ENCODE measurements at places on chromosomes 7 and 10.

DNA sequence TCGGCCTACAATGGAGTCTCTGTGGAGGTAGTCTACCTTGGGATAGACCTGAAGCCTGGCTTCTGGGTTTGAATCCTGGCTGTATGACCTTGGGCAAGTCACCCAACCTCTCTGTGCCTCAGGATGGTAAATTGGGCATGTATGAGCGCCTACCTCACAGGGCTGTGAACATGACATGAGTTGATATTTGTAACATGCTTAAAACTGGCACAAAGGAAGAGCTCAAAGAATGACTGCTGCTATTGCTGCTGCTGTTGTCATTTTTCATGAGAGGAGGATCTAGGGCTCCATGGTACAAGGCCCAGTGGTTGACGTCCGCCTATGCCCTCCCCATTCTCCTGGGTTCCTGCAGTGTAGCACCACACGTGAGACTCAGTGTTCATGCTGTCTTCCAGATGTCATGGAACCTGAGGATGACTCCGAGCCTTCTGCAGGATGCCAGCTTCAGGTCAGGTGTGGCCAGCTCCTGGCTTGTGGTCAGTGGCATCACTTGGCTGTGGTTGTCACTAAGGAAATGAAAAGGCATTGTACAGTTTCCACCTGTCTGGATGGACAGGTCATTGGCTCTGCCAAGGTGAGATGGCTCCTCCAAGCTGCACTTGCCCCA lies 95.0 kb downstream of the WDFY4 start:
- no peak for DNase-seq

DNA sequence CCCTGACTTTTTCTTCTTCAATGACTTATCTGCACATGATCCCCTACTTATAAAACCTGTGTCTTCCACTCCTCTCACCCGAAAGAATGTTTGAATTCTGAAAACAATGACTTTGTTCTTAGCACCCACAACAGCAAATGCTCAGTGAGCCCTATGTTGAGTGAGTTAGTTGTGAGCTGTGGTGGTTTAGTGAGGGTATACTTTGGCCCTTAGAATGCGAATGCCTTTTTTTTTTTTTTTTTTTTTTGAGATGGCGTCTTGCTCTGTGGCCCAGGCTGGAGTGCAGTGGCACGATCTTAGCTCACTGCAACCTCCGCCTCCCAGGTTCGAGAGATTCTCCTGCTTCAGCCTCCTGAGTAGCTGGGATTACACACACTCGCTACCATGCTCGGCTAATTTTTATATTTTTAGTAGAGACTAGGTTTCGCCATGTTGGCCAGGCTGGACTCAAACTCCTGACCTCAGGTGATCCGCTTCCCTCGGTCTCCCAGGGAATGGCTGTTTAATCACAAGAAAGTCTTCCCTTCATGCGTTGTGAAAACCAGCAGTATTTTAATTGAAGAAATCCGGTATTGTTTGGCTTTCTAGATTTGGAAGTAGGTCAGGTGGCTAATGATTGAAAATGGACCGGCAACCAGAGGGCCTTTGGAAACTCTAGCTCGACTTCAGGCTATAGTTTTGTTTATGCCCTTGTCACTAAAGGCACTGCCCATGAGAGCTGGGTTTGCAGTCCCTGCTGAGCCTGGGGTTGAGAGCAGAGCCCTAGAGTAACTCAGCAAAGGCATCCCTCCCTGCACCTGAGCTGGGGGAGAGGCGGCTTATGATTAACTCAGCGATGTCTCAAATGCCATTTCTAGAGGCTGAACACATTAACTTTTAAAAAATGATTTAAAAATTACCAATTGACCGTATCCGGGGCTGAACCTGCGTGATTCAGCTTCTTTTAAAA lies 41.3 kb downstream of the CUX1 start:
- peak; percentile 66 for DNase-seq

DNA sequence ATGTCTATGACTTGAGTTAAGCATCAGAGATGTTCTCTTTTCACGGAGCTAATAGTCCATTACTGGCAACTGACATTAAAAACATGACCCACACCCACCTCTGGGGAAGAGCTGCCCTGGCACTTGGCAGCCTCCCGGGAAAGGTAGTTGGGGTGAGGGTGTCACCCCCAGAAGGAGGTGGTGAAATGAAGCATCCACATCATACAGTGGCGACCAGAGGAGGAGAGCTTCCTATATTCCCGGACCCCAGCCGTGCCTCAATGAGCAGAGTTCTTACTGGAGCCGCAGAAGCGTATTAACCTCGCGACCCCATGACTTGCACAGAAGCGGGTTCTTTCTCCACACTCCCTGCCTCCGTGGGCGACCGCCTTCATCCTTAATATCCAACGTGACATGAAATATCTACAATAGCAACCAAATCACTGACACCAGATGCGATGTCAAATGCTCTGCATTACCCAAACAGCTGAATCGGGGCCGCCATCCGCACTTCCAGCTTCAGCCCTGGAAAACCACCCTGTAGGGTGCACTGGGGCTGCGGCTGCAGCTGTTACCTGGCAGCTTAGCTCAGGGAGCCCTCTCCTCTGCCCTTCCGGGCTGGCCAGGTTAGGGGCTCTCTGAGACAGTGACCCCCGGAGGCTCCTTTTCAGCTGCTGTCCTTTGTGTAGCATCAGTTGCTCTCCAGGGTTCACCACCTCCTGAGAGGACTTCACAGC lies 103.1 kb upstream of the PARD3 start:
- DNase-seq, result no peak

- no peak for DNase-seq
Observed at GRCh38 chr10:110387983-110388686, 83.4 kb upstream of the SMNDC1 start.

DNA sequence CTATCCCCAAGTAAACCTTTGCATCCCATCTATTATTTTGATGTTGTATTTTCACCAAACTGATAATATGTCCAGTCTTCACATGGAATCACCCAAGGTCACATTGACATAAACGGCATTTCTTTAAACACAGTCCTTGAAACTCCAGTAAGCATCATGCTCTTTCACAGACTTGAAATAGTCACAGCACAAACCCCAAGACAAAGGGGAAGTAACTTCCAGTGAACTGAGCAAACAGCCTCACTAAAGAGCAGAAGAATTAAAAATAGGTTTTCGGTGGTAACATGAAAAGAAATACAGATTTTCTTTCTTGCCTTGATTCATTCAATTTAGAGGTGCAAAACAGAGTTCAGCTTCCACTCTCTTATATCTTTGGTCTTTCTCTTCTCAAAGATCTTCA lies 253.7 kb downstream of the SFMBT2 start:
- DNase-seq, result no peak

GRCh38 chr10:104501864-104502579 lies 139.1 kb upstream of the SORCS3 start:
- DNase-seq, result no peak

DNA sequence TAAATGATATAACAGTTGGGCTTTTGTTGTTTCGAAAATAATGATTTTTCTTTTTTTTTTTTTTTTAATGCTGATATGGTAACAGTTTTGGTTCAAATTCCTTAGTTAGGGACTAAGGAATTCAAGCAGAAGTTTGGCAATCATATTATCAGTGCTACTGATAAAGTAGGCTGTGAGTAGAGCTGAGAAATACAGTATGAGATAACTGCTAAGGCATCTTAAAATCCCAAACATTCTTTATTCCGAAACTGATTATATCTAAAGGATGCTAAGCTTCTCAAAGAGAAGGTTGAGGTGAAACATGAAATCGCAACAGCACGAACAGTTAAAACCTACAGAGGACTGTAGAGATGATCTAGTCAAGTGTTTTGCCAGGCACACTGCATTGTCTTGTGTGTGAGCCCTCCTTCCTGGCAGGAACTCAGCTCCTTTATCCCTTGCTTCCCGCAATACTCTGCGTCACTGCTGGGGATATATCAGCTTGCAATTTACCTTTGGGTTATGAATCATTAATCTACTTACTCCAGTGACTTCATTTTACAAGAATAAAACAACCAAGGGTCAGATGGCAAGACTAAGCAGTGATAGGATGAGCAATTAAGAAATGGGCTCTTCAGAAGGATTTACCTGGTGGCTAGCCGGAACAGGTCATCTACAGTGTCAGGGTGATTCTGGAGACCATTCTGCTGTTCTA lies 36.7 kb downstream of the IRF5 start:
- DNase-seq, result peak; percentile 83

GRCh38 chr10:126331101-126331500 lies 57.2 kb downstream of the ADAM12 start:
- DNase-seq, result no peak

DNA sequence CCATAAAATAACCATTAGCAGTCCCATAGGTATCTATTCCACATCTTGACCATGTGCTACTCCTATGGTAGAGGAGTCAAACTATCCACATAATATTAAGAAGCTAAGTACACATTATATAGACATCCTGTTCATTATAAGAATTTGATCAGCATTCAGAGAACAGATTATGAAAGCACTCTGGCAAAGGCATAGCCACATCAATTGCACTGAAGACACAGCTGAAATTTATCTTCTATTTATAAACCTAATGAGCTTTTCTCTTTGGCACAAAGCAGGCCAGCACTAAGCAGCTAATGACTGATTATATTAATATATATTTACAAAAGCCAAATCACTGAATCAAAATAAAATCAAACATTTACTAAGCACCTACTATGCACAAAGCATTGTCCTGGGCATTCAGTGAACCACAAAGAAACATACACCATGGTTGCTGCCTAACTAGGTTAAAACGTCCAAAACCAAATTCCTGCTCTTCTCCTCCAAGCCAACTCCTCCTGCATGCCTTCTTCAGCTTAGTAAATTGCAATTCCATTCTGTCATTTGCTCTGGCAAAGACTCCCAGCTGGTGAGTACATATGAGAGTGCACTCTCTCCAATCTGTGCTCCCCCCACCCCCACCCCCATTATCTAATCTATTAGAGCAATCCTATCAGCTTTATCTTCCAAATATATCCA lies 122.6 kb upstream of the ASAH2 start:
- DNase-seq, result no peak

GRCh38 chr7:7688310-7688709 lies 30.1 kb downstream of the RPA3 start:
- no peak for DNase-seq

DNA sequence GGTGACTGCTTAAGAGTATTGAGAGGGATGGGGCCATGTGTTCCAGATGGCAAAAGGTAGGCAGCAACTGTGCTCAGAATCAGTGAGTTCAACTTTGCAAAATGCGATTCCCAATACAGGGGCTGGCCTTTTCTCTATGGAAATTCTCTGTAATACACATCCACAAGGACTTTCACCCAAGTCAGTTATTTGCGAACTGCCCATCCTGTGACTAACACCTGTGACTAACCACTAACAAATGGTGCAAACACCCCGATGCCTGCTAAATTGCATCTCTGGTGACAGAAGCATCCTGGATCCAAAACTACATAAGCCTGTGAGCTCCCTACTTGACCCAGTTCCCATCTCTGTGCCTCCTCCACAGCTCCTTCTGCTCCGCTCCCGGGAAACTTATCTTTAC lies 9.0 kb upstream of the CUZD1 start:
- peak; percentile 72 for DNase-seq

- DNase-seq, result no peak
Observed at GRCh38 chr7:43193893-43194292, 81.4 kb downstream of the HECW1 start.

- DNase-seq, result no peak
Observed at GRCh38 chr10:126470991-126471390, 82.7 kb upstream of the ADAM12 start.

- peak; percentile 56 for DNase-seq
Observed at GRCh38 chr10:133608855-133609254, 17.7 kb downstream of the FRG2B start.

DNA sequence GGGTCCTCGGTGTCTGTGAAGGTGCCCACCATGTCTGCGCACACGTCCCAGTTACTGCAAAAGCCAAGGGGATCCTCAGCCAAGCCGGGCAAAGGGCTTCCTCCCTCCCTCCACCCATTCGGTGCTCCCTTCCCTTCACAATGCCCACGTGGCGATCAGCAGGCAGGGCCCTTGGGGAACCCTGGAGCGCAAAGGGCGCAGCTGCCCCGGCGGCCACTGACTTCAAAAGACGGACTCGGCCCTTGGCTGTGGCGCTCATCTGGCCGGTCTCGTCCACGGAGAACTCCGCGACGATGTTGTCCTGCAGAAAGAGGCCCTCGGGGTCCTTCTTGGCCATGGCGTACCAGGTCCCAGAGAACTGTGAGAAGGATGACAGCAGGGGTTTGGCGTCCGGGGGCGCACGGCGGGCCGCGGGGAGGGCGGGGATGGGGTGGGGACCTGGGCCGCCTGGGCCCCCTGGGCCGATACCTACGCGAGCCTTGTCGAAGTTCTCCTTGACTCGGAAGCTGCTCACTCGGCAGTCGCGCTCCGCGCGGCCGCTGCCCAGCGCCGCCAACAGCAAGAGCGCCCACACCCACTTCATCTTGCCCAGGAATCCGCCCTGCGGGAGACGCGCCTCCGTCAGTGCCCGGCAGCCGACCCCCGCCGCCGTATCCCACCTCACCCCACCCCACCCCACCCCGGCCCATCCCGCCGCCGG lies 439 bp downstream of the RBP4 start:
- DNase-seq, result no peak

GRCh38 chr10:63103971-63104409 lies 29.1 kb upstream of the NRBF2 start:
- DNase-seq, result no peak

DNA sequence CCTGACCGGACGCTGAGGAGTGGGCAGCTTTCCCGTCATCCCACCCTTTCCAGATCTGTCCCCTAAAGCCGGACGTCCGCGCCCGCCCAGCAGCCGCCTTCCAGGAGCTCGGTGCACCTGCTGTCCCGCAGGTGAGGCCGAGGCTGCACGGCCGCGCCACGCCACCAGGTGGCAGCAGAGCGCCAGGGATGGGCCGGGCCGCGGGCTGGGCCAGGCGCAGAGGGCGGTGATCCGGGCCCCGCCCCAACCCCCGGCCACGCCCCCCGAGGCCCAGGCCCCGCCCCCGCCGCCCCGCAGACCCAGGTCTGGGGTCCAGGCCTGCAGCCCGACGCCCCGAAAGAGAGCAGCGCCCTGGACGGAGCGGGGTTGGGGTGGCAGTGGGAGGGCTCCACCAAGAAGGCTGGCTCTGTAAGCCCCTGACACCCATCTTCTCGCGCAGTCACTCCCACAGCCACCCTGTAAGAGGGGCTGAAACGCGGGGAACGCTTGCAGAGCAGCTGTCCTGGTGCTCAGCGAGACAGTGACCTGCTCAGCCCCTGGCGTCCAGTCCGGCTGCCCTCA lies 32.2 kb downstream of the FOXL3 start:
- peak; percentile 65 for DNase-seq

- no peak for DNase-seq
Observed at GRCh38 chr7:50649259-50649885, 84.2 kb upstream of the DDC start.

DNA sequence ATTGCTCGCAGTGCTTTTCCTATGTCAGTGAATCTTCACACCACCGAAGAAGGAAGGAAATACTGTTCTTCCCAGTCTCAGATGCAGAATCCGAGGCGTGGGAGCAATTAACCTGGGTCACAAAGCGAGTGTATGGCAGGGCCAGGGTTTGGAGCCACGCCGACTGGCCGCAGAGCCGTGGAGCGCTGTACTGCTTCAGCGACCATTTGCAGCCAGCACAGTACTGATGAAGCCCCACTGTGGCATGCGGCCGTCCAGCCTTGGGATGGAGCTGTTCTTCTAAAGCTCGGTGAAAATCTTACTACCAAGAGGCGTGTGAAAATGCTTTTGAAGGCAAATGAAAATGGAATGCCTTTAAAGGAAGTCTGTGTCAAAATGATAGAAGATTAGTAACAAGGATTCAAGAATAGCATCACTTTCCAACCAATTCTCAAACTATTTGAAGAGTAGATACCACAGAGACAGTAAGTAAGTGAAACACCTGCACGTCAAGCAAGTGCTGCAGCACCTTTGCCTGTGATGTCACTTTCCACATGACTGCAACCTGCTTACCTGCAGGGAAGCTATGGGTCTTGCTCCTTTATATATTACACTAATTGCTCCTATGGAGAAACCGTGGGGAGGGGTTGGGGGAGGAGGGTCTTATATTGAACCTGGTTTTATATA lies 4.9 kb downstream of the PPP2R2D start:
- DNase-seq, result no peak
